ENCODE measurements at places on chromosomes 13 and 19.

- DNase-seq, result no peak
Measured at GRCh38 chr13:35473802-35474201, 2.7 kb downstream of the MAB21L1 start.

GRCh38 chr19:48249502-48250014, 6.2 kb downstream of the CARD8 start:
- DNase-seq, result no peak

- no peak for DNase-seq
Measured at GRCh38 chr19:29422486-29423085, 103.2 kb upstream of the VSTM2B start.

- no peak for DNase-seq
Measured at GRCh38 chr13:52868190-52868589, 19.8 kb upstream of the PCDH8 start.
